Progenitor cell of endocrine pancreas (in vitro differentiated cells): ENCODE measurements at places on chromosomes 12 and 14.
A peak's percentile ranks its signal among the peaks of the same experiment; 100 is the strongest.

- no peak for DNase-seq
Measured at GRCh38 chr12:110508071-110508586, 6.0 kb downstream of the RAD9B start.

- no peak for DNase-seq
Measured at GRCh38 chr14:20436363-20436755, 393 bp upstream of the KLHL33 start.

DNA sequence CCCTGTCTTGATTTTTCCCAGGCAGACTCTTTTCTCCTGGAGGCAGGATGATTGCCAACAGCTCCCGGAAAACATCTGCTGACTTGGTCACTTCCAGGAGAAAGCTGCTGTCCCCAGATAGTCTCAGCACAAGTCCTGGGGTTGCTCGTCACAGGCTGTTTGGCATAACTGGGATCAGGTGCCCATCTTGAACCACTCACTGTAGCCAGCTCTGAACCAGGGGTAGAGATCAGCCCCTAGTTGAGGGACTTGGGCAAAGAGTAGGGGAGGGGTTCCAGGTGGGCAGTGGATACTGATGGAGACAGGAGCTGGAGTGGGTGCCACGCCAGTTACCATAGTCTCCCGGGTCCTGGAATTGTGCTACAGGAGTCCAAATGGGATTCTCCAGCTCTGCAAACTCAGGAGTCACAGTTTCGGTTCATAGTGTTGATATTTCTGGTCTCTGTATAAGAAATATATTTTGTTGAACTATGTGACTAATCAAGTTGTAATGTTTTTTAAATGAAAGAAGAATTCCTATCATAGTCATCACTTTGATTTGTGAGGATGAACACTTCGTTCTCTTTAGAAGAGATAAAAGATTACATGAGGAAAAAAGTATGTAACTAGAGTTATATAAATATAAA lies 1154.5 kb downstream of the AACS start:
- DNase-seq = no peak

- no peak for DNase-seq
Measured at GRCh38 chr14:91009501-91010152, 50.8 kb downstream of the RPS6KA5 start.

GRCh38 chr12:47141459-47141858 lies 61.7 kb upstream of the AMIGO2 start:
- DNase-seq = no peak

GRCh38 chr14:24398653-24399446 lies at the start of gene NYNRIN:
NYNRIN (plus strand) TSS chr14:24399003; CDS start chr14:24399247, 244 bp downstream.
- DNase-seq = peak; percentile 49

- no peak for DNase-seq
Measured at GRCh38 chr14:88547386-88547780, 7.4 kb downstream of the PTPN21 start.

DNA sequence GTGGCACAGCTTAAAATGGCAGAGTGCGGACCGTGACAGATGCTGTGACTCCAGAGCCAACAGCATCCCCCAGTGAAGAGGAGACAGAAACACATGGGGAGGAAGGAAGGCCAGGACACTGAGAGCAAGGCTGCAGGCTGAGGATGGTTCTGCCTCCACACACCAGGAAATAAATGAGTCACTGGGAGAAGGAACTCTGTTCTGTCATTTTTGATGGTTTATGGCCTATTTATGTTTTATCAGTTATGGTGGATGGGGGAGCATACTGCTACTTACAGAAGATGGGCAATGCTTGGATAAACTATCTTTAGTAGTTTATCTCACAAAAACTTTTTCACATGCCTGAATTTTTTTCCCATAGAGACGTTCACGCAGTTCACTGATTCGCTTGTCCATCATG lies 33.8 kb downstream of the ZFYVE21 start:
- DNase-seq = no peak

- DNase-seq = no peak
Measured at GRCh38 chr14:97074856-97075255, 277.7 kb downstream of the VRK1 start.

GRCh38 chr12:122184517-122184916 lies 1.6 kb downstream of the LRRC43 start:
- DNase-seq = no peak

GRCh38 chr12:63075376-63076060 lies 75.5 kb downstream of the AVPR1A start:
- DNase-seq = no peak

- DNase-seq = no peak
Measured at GRCh38 chr14:76827696-76828296, 1.6 kb downstream of the LRRC74A start.

GRCh38 chr12:18750085-18750484 lies 12.2 kb downstream of the CAPZA3 start:
- DNase-seq = no peak

- no peak for DNase-seq
Measured at GRCh38 chr12:74449872-74450271, 87.8 kb upstream of the ATXN7L3B start.

DNA sequence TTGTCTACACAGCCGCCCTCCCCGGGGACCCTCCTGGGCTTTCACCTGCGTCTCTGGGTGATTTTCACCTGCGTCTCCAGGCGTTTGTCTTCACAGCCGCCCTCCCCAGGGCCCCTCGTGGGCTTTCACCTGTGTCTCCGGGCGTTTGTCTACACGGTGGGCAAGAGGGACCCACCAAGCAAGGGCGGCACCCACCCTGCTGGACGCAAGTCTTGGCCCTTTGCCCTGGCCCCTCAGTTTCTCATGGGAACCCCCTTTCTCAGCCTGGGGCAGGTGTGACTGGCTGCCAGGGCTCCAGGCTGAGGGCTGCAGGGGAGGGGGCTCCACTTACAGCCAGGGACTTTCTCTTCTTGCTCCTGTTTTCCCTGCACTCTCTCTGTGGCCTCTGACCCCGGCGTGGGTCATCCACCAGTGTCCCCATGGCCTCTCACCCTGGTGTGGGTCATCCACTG lies 68.6 kb upstream of the GALNT9 start:
- no peak for DNase-seq

DNA sequence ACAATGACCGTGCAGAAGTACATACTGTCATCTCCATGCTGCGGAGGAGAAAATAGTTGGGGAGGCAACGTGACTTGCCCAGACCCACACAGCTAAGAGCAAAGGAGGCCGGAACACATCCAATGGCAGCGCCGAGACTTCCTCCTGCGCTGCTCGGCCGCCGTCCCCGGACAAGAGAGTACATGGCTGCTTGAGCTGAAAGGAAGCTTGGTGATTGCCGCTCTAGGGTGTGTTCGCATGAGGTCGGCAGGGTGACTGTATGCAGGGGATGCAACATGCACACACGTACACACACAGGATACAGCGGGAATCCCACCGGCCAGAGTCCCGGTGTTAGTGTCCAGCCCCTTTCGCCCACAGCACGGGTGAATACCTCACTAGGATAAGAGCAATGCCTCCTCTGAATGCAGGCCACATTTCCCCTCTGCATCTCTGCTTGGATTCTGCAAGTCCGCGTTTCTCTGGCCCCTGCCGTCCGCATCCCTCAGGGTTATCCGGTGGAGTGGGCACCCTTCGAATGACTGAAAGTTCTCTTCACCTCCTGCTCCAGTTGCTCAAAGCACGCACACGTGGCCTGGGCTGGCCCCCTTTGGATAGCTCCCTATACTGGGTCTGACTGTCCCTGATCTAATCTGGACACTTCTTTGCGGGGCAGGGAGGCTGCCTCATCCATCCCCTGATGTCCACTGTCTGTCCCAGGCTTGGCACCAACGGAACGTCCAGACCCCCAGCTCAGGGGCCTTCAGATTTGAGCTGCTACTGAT lies 78.8 kb downstream of the GSC start:
- DNase-seq = no peak

GRCh38 chr14:36940476-36940875 lies 231.9 kb downstream of the SLC25A21 start:
- no peak for DNase-seq

- DNase-seq = no peak
Measured at GRCh38 chr12:24839268-24839791, 109.6 kb downstream of the BCAT1 start.

- DNase-seq = no peak
Measured at GRCh38 chr14:23359167-23359626, 5.8 kb downstream of the EFS start.

- no peak for DNase-seq
Measured at GRCh38 chr12:39931857-39932256, 174.0 kb downstream of the SLC2A13 start.

DNA sequence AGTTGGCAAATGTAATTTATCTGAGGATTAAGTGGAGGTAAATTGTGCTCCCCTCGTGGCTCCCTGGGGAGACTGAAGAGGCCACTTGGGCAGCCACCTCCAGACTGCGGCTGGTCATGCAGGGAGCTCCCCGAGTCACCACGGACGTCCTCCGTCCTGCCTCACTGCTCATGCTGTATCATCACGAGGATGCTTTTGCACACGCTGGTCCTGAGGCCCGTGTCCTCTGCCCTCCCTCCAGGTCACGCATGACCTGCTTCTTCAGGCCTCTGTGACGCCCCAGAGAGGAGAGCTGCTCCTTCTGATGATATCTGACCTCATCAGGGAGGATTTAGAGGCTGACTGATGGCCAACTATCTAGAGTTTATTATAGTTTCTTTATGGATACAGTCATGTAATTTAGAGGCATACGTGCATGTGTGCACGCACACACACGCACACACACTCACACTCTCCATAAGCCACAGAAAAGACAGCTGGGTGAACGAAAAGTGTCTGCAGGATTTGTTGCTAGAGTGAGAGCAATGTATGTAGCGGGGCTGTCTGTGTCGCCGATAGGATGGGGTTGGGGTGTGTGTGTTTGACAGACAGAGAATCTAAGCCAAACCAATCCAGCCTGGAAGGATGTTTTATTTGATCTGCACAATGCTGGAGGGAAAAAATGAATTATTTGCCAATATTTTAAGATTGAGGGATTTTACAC lies 160.0 kb downstream of the ADGRD1 start:
- DNase-seq = no peak

GRCh38 chr12:30877105-30877875 lies 49.3 kb upstream of the TSPAN11 start:
- DNase-seq = no peak

GRCh38 chr12:111271674-111272418 lies 97.0 kb downstream of the PHETA1 start:
- no peak for DNase-seq

GRCh38 chr12:92079054-92079385 lies 66.6 kb downstream of the BTG1 start:
- DNase-seq = no peak

GRCh38 chr12:76152181-76152807 lies 67.8 kb upstream of the NAP1L1 start:
- no peak for DNase-seq

- no peak for DNase-seq
Measured at GRCh38 chr14:55884819-55885218, 233.4 kb upstream of the PELI2 start.

DNA sequence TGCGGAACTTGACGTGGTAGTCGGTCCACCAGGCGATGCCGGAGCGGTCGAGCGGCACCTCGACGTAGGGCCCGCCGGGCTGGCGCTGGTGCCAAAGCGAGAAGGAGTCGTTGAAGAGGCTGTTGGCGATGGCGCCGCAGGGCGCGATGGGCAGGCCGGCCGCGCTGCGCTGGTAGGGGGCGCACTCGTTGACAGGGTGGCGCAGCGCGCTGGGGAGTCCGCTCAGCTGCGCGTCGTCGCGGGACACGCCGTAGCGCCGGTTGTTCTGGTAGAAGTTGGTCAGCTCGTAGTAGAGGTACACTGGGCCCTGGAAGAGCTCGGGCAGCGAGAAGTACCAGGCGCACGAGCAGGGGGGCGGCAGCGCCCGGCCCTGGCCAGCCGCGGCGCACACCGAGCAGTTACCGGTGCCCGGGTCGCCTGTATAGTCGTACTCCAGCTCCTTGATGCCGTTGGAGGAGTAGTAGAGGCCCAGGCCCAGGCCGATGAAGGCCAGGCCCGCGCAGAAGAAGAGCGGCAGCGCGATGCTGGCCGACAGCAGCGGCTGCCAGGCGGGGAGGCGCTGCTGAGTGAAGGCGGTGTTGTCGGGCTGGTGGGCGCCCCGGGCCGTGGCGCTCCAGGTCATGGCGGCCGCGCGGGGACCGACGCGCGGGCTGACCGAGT lies 482 bp downstream of the TMEM30B start:
- DNase-seq = peak; percentile 57

DNA sequence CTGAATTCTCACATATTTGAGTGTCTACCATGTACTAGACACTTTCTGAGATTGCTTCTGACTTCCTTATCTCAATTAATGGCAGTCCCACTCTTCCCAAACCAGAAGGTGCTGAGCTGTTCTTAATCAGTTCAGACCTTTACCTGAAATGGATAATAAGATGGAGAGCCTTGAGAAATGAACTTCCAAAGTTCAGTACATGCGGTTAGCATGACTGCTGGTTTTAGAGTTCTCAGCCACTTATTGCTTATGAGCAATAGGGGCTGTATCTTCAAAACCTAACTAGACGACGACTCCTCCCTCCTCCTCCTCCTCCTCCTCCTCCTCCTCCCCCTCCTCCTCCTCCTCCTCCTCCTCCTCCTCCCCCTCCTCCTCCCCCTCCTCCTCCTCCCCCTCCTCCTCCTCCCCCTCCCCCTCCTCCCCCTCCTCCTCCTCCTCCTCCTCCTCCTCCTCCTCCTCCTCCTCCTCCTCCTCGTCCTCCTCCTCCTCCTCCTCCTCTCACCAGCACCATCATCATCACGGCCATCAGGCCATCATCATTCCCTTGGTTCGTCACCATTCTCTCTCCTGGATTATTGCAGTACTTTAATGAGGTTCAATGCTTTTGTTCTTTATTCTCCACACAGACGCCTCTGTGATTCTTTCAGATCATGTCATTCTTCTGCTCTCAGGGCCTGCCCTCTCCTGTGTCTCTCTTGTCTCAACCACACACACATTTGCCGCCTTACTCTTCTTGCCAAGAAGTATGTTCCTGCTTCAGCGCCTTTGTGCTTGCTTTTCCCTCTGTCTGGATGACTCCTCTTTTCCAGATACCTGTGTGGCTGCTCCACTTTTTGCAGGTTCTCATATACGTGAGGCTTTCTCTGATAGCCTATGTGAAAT lies 2.7 kb downstream of the PCNX1 start:
- DNase-seq = no peak

GRCh38 chr12:13257356-13257875 lies 60.9 kb downstream of the EMP1 start:
- no peak for DNase-seq

- no peak for DNase-seq
Measured at GRCh38 chr14:93531644-93532043, 100.9 kb downstream of the UNC79 start.

DNA sequence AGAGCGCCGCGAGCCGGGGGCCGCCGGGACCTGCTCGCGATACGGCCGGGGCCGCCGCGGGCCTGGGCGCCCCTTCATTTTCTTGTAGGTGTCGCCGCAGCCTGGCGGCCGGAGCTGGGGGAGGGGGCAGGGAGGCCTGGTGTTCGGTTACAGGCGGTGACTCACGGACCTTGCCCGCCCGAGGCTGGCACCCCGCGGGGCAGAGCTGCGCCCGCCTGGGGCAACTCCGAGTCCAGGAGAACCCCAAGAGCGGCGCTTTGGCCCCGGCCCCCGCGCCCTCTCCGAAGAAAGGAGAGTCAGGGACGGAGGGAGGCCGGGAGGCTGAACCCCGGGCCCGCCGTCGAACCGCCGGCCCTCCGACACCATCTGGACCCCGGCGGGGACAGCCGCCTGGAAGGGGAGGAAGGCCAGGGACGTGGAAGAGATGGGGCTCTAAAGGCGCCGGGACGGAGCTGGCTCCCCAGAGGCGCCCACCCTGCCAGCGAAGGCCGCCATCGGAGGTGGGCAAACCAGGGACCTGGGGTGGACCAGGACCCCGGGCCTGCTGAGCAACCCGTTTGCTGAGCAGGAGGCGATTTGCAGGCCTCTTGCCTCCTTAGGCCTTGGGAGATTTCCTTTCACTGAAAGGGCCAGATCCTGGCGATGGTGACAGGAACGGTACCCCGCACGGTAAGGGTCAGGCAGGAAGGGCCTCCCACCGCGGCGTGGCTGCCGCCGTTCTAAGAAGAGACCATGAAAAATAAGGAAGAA lies 843 bp upstream of the NUAK1 start:
- peak; percentile 69 for DNase-seq
